Activated CD8-positive, alpha-beta memory T cell treated with anti-CD3 and anti-CD28 coated beads for 4 hours (primary cell): ENCODE measurements at places on chromosomes 6 and 20.

GRCh38 chr6:32105433-32105832, 3.7 kb downstream of the TNXB start:
- no peak for DNase-seq

DNA sequence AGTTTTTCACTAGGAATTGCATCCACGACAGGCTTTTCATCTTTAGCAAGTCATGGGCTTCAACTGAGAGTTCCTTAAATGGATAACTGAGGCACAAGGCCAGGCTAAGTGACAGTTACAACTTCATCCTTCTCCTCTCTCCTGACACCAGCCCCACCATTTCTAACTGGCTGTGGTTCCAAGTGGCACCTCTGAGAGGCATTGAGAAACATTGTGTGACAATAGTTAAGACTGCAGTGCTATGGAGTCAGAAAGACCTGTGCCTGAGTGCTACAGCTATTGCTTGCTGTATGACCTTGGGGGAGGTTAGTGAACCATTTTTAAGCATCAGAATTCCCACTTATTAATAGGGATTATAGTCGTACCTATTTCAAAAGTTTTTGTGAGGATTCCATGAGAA, 26.2 kb upstream of the MLIP start:
- no peak for DNase-seq

GRCh38 chr6:117272032-117272866, 6.9 kb downstream of the VGLL2 start:
- no peak for DNase-seq

- DNase-seq: no peak
Observed at GRCh38 chr6:22236626-22237414, 60.0 kb downstream of the PRL start.

- no peak for DNase-seq
Observed at GRCh38 chr6:165664559-165665383, 1.7 kb upstream of the PDE10A start.

DNA sequence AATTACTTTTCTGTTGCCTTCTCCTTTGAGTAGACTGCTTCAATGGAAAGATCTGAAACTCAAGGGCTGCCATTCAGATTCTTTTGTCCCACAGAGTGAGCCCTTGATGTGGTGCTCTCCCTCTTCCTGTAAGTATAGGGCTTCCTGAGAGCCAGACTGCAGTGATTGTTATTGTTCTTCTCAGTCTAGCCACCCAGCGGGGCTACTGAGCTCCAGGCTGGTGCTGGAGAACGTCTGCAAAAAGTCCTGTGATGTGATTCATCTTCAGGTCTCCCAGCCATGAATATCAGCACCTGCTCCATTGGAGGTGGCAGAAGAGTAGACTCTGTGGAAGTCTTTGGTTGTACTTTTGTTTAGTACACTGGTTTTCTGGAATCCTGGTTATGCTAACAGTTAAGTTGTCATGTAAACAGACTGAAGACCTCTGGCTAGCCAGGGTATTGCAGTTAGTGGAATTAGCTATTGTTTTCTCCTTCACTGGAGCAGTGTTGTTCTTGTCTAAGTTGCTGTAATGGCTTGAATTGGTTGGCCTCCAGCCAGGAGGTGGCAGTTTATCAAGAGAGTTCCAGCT, 240.9 kb downstream of the COL12A1 start:
- DNase-seq: no peak

DNA sequence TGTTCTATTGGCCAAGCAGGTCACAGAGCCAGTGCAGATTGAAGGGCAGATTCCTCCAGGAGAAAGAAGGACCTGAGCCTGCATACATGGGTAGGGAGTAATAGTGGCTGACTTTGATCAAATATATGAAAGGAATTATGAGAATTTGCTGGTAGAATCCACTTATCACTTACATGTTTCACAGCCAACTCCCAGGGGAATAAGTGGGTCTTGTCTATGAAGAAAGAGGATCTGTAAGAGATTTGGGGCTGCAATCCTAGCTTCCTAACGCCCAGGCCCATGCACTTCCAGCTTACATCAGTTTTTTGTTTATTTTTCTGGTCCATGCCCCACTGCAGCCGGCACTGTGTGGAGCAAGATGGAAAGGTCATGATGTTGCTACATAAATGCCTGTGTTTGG, 107.9 kb upstream of the SYNDIG1 start:
- no peak for DNase-seq

DNA sequence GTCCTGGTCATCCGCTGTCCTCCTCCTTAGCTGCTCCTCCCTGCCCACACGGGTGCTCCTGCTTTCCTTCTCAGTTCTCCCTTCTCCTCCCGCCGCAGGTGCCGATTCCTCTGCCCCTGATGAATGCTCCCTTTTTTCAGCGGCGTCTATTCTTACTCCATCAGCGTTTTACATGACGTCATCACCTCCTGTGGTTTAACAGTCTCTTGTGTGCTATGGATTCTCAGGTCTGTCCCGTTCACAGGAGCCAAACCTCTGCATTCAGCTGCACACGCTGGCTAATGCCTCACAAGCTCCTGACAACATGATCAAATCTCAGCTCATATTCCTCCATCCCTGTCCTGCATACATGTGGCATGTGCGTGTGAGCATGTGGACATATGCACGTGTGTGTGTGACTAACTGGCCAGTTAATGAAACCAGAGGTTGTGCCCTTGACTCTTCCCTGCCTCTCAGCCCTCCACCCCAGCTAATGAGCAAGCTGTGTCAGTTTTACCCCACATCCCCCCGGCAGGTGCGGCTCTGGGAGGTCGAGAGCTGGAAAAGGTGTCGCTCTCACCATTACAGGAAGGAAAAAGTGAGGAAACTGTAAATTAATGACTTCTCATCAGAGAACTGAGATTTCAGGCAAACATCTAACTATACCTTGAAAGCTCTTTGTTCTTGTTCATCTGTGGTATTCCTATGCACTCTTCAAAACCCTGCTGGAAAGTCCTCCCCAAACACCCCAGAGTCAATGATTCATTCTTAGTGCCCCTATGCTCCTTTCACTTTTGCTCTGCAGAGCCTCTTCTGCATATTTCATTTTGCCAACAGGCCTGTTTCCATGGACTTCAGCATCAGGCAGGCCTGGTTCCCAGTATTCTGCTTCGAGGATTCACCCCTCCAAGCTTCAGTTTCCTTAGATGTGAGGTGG, 163.1 kb downstream of the TTLL2 start:
- DNase-seq: no peak

GRCh38 chr6:142387997-142388815, 86.4 kb downstream of the ADGRG6 start:
- no peak for DNase-seq

GRCh38 chr20:61805365-61805764, 260.3 kb downstream of the TAF4 start:
- no peak for DNase-seq

DNA sequence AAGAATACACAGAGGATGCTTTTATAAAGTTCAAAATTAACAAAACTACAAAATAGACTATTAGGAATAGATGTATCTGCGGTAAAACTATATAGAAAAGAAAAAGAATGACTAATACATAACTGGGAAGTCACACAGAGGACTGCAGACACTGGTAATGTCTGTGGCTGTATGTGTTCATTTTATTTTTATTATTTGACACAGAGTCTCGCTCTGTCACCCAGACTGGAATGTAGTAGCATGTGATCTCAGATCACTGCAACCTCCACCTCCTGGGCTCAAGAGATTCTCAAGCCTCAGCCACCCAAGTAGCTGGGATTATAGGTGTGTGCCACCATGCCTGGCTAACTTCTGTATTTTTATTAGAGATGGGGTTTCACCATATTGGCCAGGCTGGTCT, 38.9 kb downstream of the ESF1 start:
- DNase-seq: no peak

DNA sequence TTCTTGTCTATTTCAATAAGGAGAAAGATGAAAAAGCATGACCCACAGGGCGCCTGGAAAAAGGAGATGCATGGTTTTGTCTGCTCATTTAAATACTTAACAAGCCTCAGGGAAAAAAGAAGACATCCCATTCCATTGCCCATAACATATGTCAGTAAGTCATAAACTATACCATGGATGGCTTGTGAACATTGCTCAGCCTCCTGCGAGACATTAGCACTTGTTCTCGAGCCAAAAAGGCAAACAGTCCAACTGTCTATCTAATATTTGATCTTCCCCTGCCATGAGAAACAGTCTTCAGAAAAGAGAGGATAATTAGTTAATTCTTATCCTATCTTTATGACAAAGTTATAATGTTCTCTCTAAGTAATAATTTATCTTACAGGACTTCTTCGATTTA, 527.4 kb downstream of the HACE1 start:
- DNase-seq: no peak

DNA sequence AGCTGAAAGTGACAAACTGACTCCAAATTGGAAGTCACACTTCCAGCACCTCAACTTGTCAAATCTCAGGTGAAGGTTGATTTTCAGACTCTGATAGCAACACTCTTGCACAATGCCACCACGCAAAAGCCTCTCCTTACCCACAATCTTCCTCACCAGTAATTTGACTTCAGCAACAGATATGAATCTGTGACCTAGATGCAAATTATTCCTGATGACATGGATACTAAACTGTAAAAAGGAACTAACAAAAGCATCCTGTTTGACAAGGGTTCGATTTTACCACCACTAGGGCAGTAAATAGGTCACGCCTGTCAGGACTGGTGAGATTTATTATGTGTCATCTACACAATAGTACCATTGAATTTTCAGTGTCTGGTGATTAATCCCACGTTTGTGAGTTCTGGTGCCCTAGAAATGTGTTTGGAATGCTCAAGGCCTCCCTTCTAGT, 134.4 kb upstream of the COL21A1 start:
- no peak for DNase-seq

DNA sequence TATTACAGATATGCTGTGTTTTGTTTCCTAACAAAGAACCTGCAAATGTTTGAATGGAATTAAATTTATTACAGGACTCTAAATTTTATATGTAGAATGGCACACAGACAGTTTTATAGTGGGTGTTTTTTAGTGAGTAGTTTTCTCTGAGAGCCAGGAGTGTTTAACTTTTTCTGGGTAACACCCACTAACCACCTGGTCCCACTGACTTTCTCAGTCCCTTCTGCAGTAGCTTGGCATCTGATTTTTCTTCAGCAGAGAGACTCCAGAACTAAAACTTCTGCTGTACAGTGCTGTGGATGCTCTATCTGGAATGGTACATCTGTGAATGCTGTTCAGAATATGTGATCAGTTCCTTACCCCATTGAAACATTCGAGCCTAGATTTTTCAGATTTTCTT, 6.3 kb downstream of the YWHAB start:
- DNase-seq: no peak

- no peak for DNase-seq
Observed at GRCh38 chr6:169263836-169264608, 10.4 kb upstream of the THBS2 start.

GRCh38 chr6:90578894-90579549, 7.8 kb downstream of the MAP3K7 start:
- no peak for DNase-seq

DNA sequence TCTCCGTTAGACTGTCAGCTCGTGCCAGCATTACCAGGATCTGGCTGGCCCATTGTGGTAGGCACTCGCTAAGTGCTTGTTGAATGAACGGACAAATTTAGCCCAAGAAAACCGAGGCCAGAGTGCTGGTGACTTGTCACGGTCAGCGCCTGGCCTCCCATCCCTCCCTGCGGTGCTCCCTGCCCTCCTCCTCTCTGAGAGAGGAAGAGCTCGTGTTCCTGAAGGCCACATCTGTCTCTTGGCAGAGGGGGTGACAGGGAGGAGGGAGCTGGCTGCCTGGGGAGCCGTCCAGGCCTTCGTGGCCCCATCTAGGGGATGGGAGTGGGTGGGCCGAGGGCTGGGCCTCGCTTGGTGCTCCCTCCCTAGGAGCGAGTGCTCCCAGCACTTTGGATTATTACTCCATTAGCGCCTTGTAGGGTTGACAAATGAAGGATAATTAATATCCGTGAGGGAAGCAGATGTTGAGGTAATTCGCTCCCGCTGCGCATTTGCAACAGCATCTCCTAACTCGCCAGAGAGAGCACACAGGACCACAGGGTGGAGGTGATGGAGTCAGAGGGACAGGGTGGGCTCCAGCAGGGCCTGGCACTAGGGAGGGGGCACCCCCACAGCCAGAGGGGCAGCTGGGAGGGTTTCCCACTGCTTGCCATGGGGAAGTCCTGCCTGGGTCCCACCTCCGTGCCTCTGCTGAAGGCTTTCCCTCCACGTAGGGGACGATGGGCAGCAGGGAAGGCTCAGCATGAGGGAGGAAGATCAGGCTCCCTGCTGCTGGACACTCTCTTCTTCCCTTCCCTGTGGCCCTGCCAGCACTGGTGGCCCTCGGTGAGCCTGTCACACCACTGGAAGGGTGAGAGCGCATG, 37.0 kb downstream of the VSTM2L start:
- no peak for DNase-seq

- DNase-seq: no peak
Observed at GRCh38 chr20:58693226-58694006, 816 bp downstream of the NPEPL1 start.

- no peak for DNase-seq
Observed at GRCh38 chr6:47263268-47263667, 46.4 kb downstream of the TNFRSF21 start.

DNA sequence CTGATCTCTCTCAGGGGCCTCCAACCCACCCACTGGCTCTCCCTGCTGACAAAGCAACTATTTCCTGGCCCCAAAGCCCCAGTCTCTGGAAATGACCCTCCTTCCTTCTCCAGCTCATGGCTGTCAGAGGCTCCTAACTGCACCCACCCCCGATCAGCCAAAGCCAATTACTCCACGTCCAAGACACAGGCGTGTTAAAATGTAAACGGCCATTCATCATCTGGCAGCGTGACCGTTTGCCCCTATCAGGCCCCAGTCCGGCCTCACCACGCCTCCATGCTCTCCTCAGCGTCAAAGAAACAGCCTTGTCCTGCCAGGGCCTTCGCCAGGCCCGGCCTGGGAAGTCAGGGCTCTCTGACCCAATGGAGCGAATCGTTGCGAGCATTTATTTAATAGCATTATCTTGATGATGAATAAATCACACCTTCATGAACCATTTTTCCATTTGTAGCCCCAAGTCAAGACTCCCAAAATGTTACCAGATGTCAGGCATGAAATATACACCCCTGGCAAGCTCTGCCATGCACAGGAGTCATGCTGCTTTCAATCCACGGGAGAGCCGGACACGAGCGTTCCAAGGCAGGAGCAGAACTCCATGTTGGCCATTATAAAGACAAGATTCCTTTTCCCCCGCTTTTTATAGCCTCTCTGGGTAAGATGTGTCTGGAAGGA, 17.7 kb downstream of the RIPOR3 start:
- no peak for DNase-seq

GRCh38 chr6:44237813-44238433, 9.0 kb upstream of the HSP90AB1 start:
- peak; percentile 55 for DNase-seq

DNA sequence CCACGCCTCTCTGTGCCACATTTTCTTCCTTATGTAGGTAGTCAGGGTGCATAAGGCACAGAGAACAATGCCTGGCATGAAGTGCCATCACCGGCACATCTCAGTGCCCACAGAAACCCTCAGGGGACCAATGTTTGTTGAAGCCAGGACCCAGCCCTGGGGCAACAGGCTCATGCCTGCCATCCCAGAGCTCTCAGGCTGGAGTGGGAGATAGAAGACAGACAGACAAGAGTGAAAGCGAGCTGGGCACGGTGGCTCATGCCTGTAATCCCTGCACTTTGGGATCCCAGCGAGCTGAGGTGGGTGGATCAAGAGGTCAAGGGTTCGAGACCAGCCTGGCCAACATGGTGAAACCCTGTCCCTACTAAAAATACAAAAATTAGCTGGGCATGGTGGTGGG, 13.5 kb downstream of the EFCAB8 start:
- DNase-seq: no peak
